HEK293T (cell line): ENCODE measurements at places on chromosomes 11 and 22.

- DNase-seq = no peak
These were observed 198.2 kb downstream of the TENM4 start for GRCh38 chr11:79242616-79243015.

GRCh38 chr11:22860241-22860640 lies at the start of gene CCDC179:
CCDC179 (minus strand) TSS chr11:22860474; CDS start chr11:22860421, 53 bp downstream.
- DNase-seq = no peak

- peak; percentile 13 for DNase-seq
These were observed 516 bp downstream of the NEU3 start for GRCh38 chr11:74989260-74989638.

- DNase-seq = no peak
These were observed 37.6 kb downstream of the CLDN25 start for GRCh38 chr11:113817162-113817561.

GRCh38 chr11:17154409-17155159 lies 53.2 kb downstream of the PIK3C2A start:
- no peak for DNase-seq

GRCh38 chr11:119683783-119684182 lies 45.2 kb downstream of the NECTIN1 start:
- DNase-seq = no peak

DNA sequence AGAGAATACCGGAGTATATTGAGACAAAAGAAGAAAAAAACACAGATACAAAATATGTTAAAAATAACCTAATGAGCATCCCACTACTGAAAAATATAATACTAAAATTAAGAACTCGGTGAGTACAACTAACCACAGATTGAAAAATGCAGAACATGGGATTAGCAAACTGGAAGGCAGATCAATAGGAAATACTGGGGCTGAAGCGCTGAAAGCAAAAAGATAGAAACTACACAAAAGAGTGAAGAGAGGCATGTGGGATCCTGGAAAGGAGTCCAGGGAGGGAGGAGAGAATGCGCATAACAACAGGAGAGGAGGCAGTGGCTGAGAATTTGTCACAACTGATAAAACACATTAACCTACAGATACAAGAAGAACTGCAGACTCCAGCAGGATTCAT lies 159.3 kb downstream of the EFCAB6 start:
- no peak for DNase-seq

GRCh38 chr22:44364751-44365130 lies 52.0 kb upstream of the SHISAL1 start:
- DNase-seq = no peak

DNA sequence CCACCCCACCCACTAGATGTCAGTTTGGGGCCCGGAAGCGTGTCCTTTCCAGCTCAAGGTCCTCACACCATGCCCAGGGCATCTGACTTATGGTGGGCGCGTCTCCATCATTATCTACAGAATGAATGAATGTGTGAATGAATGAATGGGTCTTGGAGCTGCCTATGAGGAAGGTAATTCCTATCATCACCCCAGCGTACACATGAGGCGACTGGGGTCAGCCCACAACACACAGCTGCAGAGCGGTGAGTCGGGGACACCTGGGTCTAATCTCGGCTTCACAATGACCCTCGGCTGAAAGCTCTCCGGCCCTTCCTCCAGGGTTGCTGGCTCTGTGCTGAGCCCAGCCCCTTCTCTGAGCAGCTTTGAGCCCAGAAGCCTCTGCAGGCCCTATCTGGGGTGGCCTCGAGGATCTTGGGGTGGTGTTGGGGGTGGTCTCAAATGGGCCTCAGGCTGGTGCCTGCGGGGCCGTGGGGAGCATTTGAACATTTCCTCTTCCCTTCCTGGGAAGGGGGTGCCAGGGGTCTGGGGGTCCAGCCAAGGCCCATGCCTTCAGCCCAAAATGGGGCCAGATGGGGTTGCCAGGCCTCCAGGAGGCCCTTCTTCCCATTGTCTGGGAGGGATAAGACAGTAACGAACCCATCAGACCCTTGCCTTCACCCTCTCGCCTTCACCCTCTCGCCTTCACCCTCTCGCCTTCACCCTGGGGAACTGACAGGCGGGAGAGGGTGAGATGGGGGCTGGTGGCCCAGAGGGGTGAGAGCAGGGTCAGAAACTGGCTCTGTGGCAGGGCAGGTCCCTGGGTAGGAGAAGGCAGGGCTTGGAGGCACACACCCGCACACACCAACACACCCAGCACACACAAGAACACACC lies 82.4 kb downstream of the MYEOV start:
- DNase-seq = no peak

DNA sequence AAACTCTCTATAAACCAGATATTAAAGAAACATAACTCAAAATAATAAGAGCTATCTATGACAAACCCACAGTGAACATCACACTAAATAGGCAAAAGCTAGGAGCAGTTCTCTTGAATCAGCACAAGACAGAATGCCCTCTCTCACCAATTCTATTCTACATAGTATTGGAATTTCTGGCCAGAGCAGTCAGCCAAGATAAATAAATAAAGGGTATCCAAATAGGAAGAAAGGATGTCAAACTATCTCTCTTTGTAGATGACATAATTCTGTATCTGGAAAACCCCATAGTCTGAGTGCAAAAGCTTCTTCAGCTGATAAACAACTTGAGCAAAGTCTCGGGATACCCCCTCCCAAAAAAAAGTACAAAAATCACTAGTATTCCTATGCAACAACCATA lies 359.8 kb downstream of the LRRC4C start:
- no peak for DNase-seq

DNA sequence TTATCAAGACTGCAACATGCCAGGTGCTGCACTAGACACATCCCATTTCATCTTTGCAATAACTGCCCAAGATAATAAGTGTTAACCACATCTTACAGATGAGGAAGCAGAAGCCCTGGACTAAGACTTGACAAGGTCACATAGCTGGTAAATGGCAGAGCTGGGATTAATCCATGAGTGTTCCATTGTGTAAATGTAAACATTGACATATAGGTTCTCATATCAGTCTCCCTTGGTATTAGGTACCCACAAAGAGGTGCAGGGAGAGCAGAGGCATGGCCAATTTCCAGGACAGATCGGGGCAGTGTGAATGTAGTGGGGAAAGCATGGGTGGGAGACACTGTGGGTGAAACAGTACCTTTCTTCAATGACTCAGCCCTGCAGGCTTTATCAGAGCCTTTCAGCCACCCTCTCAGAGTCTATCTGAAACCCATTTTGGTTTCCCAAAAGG lies 17.9 kb downstream of the MICAL2 start:
- DNase-seq = no peak

- DNase-seq = no peak
These were observed 407.6 kb upstream of the CADM1 start for GRCh38 chr11:115911613-115912346.

GRCh38 chr11:12157241-12157661 lies 46.9 kb downstream of the MICAL2 start:
- no peak for DNase-seq

- no peak for DNase-seq
These were observed 21.8 kb downstream of the NUCB2 start for GRCh38 chr11:17298302-17298701.

GRCh38 chr22:49607821-49608220 lies 219.9 kb downstream of the BRD1 start:
- no peak for DNase-seq

DNA sequence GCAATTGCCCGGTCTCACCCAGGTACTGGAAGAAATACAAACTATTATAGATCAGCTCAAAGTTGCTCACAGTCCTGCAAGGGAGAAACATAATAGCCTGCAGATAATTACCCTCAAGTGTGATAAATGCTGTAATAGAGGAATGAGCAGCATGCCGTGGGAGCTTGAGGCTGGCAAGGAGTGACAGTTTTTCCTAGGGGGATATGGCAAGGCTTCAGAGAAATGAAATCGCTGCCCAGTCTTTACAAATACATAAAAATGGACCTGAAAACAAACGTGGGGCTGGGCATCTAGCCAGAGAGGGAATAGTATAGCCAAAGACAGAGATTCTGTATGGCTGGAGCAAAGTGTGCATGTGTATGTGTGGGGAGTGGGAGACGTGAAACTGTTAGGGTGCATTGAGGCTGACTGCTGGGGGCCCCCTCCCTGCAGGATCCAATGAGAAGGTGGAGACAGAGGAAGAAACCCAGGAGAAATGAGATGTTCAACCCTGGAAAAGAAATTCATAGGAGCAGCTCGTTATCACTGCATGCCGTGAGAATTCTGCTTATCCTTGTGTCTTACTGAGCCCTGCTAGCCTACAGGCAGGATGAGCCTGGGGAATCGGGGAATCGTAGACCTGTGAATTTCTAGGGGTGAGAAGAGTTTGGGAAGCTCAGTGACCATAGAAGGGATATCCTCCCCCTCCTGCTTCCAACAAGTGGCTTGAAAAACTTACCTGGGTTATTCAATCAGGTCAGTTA lies 167.0 kb downstream of the LDLRAD3 start:
- no peak for DNase-seq

DNA sequence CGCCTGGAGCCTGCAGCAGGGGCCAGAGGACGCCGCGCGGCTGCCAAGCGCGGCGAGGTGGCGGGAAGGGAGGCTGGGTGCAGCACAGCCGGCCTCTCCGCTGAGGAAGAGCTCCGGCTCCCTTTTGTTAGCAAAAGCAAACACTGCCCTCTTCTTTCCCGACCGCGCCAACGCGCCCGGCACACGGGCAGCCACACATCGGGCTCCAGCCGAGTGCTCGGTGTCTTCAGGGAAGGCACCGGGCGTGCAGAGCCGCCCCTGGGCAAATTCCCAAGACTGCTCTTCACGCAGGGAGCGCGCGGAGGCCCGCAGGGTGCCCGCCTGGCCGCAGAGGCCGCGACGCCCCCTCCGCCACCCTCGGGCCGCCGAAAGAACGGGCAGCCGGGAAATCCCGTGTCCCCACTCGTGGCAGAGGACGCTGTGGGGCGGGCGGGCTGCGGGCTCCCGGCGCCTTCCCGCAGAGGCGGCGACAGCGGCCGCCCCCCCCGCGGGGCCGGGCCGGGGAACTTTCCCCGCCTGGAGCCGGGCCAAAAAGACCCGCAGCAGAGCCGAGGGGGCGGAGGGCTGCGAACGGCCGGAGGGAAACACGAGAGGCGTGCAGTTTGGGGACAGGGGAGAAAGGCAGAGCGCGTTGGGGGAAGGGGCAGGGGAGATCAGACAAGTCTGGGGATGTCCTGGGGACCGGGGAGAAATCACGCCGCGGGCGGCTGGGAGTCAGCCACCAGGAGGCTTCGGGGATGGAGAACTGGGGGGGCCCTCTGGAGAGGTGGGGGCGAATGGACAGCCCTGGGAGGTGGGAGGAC lies 931 bp downstream of the CADM1 start:
- DNase-seq = peak; percentile 50

- DNase-seq = no peak
These were observed 67.2 kb upstream of the RCN1 start for GRCh38 chr11:32023370-32024305.

DNA sequence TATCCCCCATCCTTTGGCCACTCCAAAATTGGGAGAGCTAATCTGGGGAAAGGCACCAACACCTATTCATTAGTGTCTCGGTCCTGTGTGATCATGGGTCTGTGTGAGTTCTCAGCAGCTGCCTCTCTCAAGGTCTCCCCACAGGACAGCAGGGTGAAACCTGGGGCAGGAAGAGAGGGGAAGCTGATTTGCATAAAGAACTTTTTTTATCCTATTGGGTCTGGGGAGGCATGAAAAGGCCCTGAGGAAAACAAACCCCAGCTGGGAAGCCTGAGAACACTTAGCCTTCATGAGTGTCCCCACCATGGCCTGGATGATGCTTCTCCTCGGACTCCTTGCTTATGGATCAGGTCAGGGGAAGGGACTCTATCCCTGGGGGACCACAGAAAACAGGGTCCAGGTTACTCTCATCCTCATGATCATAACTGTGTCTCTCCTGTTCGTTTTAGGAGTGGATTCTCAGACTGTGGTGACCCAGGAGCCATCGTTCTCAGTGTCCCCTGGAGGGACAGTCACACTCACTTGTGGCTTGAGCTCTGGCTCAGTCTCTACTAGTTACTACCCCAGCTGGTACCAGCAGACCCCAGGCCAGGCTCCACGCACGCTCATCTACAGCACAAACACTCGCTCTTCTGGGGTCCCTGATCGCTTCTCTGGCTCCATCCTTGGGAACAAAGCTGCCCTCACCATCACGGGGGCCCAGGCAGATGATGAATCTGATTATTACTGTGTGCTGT lies 116.0 kb upstream of the TOP3B start:
- DNase-seq = no peak

- no peak for DNase-seq
These were observed 342.7 kb downstream of the AASDHPPT start for GRCh38 chr11:106420048-106420665.

DNA sequence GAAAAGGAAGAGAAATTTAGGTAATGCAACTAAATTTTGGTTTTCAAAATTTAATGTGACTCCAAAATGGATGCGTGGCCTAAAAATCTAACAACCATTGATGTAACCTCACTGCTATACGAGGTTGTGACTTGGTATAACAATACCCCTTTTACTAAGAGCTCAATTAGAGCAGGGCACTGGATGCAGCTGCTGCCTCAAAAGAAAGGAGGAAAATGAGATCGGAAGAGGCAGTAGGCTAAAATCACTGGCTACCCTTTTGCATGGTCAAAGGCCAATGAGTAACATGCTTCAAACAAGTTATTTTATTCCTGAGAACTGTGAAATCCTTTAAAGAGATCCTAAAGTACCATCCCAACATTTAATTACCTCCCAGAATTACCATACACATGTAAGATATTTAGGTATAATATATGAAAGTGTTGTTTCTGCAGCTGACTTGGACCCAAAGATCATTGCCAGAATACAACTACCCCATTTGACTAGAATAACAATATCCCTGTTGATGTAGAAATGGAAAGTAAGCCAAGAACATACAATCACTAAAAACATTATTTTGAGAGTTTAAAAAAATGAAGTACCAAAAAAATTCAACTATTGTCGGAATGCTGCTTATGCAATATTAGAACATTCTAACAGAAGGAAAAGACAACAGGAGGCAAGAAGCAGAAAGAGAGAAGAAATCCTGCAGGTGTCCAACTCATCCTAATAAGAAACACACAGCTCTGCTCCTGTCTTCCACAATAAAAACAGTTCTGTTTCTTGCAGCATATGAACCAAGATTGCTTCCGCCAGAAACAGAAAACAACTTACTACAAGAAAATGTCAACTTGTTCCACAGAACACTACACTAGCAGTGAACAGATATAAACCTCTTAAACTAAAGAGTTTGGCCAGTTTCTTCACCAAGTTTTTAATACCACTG lies 15.0 kb downstream of the SIK3 start:
- no peak for DNase-seq

DNA sequence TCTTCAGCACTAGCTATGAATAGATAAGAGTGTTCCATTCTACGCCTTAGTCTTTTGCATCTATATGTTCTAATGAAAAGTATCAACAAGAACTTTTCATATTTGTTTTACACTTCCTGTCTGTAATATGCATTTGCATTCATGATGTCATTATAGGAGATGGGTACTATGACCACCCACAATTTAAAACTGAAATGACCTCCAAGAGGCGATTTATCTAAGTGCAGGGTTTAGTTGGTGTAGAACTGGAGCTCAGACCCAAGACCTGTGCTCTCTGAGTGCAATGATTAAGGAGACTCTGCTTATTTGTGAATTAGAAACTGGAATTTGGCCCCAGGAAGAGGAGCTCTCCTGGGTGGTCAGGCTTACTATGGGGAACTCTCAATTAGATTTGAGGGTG lies 289.1 kb downstream of the ETS1 start:
- DNase-seq = no peak
